Substantia nigra (tissue), 51 donors: ENCODE measurements at places on chromosomes 7 and 10.

DNA sequence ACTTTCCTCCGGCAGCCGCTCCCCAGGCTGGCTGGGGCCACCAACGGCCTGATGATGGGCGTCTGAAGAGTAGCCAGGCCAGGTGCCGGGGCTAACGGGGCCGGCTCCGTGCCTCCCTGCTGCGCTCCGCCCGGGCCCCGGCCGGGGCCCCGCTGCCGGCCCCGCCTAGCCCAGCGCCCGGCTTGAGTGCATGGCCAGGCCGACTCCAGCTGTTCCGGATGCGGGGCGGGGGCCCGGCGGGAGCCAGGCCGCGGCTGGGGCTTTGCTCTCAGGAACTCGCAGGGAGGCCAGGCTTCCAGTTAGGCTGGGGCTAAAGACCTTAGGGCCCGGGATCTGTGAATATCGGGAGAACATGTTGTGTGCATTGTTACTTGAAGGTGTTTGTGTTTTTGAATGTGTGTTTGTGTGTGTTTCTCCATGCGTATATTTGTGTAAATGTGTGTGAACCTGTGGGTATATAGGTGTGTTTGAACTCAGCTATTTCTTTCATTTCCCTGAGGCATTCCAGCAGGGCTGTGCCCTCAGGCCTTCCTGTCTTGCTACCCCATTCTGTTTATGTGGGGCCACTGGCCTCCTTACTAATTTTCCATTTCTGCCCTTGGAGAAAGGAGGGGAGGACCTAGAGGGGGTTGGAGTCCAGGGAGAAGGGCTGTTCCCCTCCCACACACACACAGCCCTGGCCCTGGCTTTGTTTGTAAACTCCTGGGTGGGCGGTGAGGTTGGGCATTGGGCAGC is 1.1 kb upstream of the LBX1 start:
- DNase-seq: no peak

- no peak for DNase-seq
These were observed 2.8 kb upstream of the FAS start for GRCh38 chr10:88987840-88988239.

DNA sequence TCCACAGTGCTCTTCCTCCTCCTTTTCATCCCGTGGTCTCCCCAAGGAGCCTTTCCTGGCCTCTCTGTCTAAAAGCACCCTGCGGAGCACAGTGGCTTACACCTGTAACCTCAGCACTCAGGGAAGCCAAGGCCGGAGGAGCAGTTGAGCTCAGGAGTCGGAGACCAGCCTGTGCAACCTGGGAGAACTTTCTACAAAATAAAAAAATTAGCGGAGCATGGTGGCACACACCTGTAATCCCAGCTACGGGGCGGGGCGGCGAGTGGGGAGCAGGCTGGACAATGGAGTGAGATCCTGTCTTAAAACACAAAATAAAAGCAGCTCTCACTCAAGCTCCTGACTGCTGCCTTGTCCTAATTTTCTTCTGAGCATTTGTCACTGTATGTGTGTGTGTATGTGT is 1.4 kb upstream of the COBL start:
- DNase-seq: no peak

- no peak for DNase-seq
These were observed 66.8 kb downstream of the ADAM12 start for GRCh38 chr10:126321440-126321839.

DNA sequence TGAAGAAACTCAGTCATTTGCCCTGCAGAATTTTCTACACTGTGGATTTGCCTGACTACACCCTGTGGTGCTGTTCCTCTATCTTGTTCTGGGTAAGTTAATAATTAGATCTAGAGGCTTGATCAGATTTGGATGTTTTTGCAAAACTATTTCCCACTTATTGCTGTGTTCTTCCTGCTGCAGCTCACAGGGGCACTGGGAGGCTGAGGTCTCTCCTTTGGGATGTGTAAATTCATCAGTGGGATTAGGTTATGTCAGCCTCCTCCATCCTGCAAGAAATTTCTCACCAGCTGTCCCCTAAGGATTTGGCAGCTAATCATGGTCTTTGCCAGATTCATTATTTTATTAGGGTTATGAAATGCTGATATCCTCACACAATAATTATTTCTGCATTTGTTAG is 148.1 kb upstream of the ZNF32 start:
- no peak for DNase-seq

DNA sequence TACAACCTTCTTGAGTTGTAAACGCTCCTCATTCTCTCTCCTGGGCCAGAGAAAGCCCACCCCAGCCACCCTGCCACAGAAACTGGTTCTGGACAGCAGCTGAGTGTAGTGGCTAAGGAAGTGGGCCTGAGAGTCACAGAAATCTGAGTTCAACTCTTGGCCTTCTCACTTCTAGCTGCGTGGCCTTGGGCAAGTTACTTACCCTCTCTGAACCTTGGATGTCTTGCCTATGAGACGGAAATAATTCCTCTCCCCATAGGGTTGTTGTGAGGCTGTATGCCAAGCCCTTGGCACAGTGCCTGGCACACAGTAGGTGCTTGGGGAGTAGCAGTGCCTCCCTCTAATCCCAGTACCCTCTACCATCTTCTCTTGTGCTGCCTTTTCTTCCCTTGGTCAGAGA is 51.5 kb downstream of the ADAMTS14 start:
- no peak for DNase-seq

- no peak for DNase-seq
These were observed 54.4 kb downstream of the SH3PXD2A start for GRCh38 chr10:103800789-103801540.

DNA sequence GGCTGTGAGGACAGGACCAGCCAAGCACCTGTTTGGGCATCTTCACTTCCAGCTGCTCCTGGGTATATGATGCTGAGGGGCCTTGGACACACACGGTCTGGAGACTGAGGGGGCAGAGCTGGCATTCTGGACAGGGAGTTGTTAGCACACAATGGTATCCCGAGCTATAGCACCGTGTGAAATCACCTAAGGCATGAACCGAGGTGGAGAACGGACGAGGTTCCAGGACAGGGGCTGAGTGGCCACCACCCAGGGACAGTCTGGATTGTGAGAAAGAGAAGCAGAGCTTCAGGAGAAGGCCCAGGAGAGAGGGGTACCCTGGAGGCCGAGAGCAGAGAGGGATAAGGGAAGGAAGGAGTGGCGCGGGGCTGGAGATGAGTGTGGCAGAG is 571.8 kb downstream of the TCERG1L start:
- DNase-seq: no peak

DNA sequence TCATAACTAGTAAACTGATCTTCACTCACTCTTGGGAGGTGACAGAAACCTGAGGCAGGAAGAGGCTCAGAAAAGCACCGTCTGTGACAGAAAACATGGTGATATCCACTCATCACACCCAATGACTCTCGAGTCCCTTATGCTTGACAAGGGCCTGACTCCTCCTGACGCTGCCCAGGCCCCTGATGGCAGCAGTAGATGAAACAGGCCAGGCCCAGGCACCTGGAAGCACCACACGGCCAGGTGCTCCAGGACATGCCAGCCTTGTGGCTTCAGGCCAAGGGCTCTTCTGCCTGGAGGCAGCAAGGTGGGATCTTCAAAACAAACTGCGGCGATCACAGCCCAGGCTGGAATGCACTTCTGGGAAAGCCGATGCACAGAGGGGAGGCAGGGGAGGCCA is 89.3 kb downstream of the MAD1L1 start:
- DNase-seq: no peak

DNA sequence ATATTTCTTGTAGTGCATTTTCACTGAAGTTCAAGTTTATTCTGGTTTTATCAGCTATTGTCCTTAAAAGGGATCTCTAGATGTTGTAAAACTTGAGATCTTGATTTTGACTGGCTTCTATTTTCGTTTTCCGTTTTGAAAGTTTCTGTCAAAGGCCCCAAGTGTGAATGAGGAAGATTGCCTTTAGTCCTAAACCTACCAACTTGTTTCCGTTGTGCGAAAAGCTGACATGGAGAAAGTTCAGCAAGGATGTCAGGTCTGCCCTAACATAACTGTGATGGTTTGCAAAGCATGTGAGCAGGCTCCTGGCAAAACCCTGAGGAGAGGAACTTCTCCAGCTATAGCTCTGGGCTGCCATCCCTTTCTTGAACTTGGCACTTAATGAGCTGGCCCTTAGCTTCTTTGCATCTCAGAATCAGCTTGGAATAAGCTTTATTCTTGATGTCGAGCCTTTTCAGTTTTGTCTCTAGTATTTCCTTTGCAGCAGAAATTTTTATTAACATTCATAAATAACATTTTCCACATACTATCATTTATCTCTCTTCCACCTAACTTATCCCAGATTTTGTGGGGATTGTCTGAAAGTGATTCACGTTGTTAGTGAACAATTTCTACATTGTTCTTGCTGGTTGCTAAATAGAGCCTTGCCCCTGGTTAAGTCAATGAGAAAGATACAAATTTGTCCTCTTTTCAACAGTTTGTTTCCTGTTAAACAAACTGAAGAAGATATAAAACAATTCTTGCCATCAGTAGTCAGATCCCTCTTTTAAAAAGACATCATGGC is 559.4 kb downstream of the SUGCT start:
- no peak for DNase-seq

GRCh38 chr7:16420329-16420648 is 1.0 kb downstream of the CRPPA start:
- no peak for DNase-seq

DNA sequence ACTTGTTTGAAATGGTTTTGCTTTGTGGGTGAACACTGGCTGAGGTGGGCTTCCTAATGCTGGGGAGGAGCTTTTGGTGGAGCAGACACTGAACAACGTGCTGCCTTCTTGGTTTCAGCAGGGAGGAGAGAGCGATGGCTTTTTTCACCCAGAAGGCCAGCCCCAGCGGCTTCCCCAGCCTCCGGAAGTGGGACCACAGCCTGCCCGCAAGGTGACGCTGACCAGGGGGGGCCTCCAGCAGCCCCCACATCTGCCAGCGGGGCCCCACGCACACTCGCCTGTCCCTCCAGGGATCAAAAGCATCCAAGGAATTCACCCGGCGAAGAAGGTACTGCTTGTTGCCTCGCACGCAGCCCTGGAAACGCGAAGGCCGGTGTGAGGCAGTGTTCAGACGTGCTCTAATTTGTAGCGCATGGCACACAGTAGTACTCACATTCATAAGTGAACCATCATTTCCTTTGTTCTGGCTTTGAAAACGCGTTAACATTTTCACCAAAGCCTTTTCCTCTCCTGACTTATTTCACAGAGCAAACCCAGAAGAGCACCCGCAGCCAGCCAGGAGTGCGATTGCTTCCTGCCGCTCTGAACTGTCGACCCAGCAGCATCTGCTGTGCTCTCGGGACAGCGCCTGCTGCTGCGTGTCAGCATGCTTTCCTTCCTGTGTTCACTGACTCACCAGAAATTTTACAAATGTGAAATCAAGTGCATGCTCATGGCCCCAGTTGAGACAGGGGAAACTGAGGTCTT is 48.4 kb downstream of the SHH start:
- no peak for DNase-seq

DNA sequence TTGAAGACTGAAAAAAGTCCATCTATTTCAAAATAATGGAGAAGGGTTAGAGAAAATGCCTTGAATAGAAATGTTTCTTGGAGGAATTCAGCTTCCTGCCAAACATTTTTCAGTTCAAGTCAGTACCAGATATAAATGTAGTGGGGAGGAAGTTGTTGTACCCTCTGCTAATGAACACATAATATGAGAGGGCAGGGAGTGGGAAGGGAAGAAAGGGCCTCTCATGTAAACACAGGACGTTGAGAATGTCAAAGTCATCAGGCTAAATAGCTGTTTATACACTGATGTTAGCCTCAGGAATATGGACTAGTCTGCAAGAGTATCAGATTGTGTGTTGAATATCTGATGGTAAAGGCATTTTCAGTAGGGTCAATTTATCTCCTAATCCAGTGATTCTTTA is 37.0 kb downstream of the GPR37 start:
- no peak for DNase-seq

GRCh38 chr10:90141791-90142190 is 440.4 kb downstream of the KIF20B start:
- no peak for DNase-seq

GRCh38 chr10:116385311-116385710 is 42.3 kb upstream of the PNLIPRP3 start:
- no peak for DNase-seq
